ENCODE measurements at places on chromosomes 12 and 14. TPM values are rescaled to one million over a fixed set of nuclear protein-coding genes. Genes with fewer than 3 reads are reported as not detected.

Gene KERA
- total RNA-seq: not detected

Gene AQP6
- total RNA-seq: 0.17 TPM

Gene DBX2
- total RNA-seq: not detected

Gene PTHLH
- total RNA-seq: 0.26 TPM

Gene DCAF5
- 10.3 TPM for total RNA-seq

Gene PKP2
- under 0.01 TPM for total RNA-seq

Gene VDR
- total RNA-seq: 9.8 TPM

Gene OR6C74
- total RNA-seq: not detected

Gene OR11G2
- not detected for total RNA-seq

Gene P2RX2
- not detected for total RNA-seq

Gene GPX2
- total RNA-seq: not detected

Gene KRT74
- total RNA-seq: not detected

Gene ATG101
- total RNA-seq: 90.3 TPM

Gene TMPRSS12
- total RNA-seq: not detected

Gene PGF
- 7.6 TPM for total RNA-seq

Gene C12orf56
- 0.77 TPM for total RNA-seq

Gene CLEC1B
- not detected for total RNA-seq

Gene RPGRIP1
- total RNA-seq: under 0.01 TPM

Gene WNT1
- not detected for total RNA-seq

Gene CLEC4E
- total RNA-seq: not detected

Gene EIF2S3B
- total RNA-seq: 1.8 TPM

All from fibroblast of lung (primary cell).